Fibroblast of skin of abdomen (primary cell): ENCODE measurements at places on chromosomes 1 and 21.

DNA sequence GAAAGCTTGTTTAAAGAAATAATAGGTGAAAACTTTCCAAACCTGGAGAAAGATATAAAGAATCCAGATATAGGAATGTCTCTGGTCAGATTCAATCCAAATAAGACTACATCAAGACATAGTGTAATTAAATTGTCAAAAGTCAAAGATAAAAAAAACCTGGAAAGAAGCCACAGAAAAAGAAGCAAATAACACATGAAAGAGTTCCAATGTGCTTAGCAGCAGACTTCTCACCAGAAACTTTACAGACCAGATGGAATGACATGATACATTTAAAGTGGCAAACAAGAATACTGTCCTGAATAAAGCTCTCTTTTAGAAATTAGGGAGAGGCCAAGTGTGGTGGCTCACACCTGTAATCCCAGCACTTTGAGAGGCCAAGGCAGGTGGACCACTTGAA lies 1039.9 kb downstream of the KCNT2 start:
- peak; percentile 23 for DNase-seq

DNA sequence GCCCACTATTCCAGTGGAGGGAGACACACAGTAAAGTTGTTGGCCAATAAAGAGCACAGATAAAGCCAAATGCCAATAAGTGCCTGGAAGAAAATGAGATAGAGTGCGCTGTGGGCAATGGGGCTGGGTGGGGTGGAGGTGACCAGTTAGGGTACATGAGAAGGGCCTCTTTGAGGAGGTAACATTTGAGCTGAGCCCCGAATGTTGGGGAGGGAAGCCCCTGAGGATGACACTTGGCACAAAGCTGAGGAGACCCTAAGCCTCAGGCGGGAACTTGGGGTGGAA lies 979 bp downstream of the S100A9 start:
- DNase-seq = no peak

GRCh38 chr21:44533121-44533890 lies 6.7 kb downstream of the KRTAP10-1 start:
- DNase-seq = no peak

DNA sequence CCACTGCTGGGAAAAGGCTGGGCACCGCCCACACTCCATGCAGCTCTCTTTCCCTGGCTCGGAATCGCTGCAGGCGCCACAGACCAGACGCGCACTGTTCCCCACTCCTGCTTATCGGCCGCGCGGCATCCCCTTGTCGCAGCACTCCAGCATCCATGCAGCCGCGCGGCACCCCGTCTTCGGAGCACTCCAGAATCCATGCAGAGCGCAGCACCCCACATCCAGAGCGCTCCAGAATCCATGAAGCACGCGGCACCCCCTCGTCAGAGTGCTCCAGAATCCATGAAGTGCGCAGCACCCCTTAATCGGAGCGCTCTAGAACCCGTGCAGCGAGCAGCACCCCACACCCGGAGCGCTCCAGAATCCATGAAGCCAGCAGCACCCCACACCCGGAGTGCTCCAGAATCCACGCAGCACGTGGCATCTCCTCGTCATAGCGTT lies 9.5 kb downstream of the TFF3 start:
- DNase-seq = no peak

DNA sequence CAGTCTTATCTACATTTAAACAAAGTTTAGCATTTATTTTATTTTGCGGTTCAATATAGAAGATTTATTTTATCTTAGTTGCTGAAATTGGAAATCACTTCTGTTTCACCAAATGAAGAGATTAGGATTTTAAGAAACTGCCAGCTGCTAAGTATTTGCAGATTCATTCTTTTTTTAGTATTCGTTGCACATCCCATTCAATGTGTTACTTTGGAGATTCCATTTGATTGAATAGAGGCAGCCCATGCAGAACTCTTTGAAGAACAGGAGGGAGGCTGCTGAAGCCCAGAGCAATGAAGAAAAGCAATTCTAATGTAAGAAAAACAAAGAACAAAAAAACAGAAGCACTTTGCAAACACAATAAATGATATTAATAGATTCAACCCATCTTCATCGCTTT lies 38.6 kb upstream of the IL12RB2 start:
- DNase-seq = no peak
